GDM1 (cell line): ENCODE measurements at places on chromosomes 2 and 18.

DNA sequence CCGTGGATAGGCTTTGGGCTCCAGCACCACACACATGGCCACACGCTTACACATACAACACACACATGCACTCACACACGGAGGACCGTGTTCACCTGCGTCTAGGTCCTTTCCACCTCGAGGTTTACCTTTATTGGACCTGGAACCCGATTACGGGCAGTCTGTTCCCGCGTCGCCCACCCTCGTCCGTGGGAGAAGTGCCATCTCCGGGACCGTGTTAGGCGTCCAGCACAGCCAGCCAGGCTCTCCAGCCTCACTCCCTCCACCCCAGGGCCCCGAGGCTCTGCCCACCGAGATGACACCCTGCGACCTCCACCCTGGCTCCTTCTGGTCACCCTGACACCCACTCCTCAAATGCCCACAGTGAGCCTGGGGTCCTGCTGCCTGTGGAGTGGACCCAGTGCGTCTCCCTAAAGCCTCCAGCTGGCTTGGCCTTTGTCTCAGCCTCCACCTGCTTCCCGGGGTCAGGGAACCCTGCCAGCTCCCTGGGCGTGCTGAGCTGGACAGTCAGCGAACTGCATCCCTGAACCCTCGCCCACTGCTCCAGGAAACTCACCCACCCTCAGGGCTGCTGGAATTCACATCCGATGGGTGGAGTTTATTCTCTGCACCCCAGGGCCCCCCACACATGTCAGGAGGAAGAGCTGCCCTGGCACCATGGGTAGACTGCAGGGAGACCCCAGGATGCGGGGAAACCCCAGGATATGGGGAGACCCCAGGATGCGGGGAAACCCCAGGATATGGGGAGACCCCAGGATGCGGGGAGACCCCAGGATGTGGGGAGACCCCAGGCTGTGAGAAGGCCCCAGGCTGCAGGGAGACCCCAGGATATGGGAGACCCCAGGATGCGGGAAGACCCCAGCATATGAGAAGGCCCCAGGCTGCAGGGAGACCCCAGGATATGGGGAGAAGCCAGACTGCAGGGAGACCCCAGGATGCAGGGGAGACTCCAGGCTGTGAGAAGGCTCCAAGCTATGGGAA, 33.0 kb downstream of the ADI1 start:
- no peak for DNase-seq

- no peak for DNase-seq
Measured at GRCh38 chr2:70894765-70895164, 40.9 kb upstream of the ATP6V1B1 start.

DNA sequence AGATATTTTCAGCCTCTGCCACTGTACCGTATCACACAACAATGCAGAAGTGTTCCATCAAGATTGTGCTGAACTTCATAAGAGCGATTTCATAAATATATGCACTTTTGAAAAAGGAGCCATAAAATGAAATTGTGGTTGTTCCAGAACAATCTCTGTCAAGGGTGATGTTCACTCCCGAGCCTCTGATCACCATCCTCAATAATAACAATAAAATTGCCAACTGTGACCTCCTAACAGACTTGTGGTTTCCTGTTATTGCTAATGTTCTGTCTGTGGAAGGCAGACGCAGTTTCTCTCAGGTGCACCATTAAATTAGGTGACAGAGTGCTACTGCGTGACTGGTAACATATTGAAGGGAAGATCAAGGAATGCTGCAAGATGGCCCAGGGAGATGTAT, 383.7 kb downstream of the SOCS6 start:
- DNase-seq: no peak

- no peak for DNase-seq
Measured at GRCh38 chr2:151760139-151760650, 25.9 kb upstream of the NEB start.

DNA sequence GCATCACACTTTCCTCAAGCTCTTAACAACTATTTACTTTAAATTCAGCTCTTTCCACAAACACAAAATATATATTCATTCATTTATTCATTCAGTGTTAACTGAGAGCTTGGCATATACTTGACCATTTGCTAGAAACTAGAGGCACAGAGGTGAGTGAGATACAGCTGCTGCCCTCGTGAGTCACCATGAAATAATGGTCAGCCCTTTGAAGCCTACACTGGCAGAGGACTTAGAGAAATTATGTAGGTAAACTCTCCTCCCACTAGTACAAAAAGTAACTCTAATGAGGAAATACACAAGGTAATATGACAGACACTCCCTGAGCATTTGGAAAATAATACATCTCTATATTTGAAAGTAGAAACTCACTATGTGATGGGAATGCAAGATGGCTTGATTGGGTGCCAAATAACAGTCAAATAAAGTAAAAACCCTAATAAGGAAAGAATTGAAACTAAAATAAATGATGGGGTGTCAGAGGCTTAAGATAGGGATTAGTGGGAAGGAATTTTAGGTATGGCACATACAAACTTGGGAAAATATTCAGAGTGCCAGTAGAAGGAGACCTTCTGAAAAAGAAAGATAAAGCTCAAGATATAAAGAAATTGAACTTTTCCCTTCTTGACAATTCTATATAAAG, 61.1 kb downstream of the ANTXR1 start:
- no peak for DNase-seq

- no peak for DNase-seq
Measured at GRCh38 chr2:237282568-237283128, 131.3 kb downstream of the COL6A3 start.

DNA sequence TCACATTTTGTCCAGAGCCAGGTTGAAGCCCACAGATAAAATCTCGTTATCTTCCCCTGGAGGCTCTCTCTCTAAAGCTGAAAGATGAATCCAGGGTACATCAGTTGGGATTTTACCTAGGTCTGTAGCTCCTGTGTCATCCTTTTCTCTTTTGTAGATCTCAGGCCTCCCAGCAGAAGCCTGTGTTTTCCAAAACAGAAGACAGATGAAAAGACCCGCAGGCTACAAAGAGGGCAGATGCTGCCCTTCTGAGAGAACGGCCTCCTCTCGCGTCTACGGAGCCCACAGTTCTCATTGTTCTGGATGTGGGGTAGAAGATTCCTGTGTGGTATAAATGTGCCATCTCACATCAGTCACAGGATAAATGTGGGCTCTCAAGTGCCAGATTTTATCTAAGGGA, 139.5 kb downstream of the SUCLG1 start:
- no peak for DNase-seq

DNA sequence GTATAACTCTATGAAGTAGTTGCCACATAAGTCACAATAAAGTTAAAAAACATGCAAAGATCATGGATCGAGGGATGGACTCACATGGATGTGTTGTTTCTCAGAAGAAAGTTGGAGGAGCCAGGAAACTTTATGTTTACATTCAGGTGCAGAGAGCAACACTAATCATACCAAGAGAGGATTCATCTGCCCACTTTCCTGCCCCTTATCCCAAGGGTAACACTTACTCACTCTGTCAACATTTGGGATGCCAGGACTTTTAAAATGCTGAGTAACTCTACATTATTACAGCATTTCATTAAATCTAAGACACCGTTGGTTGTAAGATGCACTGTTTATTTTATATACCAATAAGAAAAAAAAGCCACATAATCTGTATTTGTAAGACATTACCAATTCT, 170.4 kb downstream of the KCNE4 start:
- DNase-seq: no peak

GRCh38 chr2:105814291-105814940, 69.7 kb downstream of the NCK2 start:
- DNase-seq: no peak

GRCh38 chr2:96839293-96839874, 4.4 kb downstream of the ANKRD23 start:
- no peak for DNase-seq
